Stimulated activated CD4-positive, alpha-beta T cell treated with anti-CD3 and anti-CD28 coated beads, Interleukin-12 subunit alpha, Interleukin-12 subunit beta, amount 100 ng/mL, for 24 hours (primary cell): ENCODE measurements at places on chromosomes 16 and 17.

DNA sequence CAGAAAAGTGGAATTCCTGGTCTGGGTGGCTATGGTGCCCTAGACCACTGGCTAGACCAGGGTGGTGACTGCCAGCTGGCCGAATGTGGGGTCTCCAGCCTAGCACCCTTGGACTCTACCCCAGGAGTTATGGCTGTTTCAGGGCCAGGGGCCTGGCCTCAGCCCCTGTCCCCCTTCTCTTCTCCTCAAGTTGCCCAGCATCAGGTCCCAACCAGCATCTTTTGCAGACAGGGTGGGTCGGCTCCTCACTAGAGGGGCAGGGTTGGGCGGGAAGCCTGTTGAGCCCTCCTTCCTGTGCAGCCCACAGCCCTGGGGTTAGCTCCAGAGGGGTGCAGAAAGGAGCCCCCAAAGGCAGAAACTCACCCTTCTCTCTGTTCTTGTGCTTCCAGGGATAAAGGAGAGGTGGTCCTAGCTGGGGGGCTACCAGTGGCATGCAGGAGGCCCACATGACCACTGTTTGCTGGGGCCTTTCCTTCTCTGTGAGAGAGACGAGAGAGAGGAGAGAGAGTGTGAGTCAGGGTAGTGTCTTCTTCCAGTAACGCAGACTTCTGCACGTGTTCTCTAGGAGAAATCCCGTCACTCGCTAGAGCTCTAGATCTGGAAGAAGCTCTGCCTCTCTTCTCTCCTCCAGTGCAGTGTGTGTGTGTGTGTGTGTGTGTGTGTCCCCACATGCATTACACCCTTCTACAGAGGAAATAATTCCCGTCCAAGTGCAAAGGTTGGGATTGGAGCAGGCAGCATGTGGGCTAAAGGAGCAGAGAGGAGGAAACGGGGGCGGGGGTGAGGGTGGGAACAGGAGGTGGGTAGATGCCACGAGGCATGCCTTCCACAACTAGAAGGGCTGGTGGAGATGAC lies 209.4 kb downstream of the SEC14L1 start:
- no peak for DNase-seq

GRCh38 chr17:38967290-38967738 lies at the start of gene FBXO47:
TSS of gene FBXO47 (minus strand) at chr17:38967403. CDS start at chr17:38963025, 4,378 bp downstream.
- DNase-seq: peak; percentile 73

- DNase-seq: no peak
Observed at GRCh38 chr16:65120461-65120830, 1.4 kb downstream of the CDH11 start.

DNA sequence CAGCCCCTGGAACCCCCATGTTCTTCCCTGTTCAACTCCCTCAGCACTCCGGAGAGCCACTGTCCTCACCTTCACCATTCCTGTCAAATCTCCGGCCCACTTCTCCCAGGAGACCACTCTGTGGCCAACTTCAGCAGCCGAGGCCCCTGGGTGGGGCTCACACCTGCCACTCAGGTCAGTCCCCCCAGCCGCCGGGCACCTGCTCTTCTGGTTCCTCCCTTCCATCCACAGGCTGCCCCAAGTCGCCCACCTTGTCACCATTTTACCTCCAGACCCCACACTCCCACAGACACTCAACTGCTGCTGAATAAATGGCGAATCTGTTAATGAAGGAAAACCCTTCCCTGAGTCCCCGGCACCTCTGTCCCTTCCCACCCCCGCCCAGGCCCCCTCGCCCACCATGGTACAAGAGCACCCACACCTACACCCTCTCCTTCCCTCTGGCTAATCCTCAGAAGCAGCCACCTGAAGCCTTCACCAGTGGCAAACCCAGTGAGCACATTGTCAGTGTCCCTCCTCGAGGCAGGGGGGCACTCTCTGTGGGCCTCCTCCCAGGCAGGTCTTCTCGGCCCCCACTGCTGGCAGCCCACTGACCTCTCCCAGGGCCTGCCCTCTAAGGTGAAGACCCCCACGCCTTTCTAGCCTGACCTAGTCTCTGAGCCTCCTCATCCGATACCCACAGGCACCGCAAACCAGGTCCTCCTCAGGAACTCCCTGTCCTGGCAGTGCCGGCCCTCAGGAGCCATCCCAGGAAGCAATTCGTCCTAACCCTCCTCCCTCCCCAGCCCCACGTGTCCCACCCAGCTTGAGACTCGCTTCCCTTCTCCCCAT lies 8.2 kb downstream of the CANT1 start:
- no peak for DNase-seq

DNA sequence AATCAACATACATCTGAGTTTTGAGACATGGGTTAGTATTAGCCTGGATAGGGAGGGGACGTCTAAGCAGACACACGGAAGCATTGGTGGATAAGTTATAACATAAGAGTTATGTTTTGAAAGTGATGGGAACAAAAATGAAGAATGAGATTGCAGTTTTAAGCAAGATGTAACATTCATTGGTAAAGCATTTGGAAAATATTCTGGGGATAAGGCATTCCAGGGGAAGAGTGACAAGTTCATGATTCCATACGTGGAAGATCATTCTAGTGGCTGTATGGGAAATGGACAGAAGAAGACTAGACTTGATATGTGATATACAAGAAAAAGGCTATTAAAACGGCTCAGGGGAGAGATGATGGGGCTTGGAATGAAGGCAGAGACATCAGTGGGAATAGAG lies 632.9 kb downstream of the CDH8 start:
- DNase-seq: no peak

DNA sequence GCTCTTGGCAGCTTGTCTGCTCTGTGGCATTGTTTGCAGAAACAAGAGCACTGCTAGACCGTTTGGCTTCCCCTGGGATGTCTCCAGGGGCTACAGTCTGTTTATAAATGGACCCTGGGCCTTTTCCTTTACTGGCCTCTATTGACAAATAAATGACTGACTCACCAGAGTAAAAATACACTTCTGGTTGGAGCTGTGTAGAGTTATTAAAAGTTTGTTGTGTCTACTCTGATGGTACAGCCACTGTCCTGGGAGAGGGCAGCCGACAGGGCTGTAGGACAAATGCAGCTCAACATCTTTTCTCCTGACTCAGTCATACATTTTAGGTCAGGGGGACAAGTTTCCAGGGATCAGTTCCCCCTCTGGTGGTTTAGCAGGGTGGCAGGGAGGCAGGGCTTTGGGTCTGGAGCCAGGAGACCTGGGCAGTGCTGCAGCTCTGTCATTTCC lies 30.0 kb downstream of the FOXL1 start:
- DNase-seq: no peak

DNA sequence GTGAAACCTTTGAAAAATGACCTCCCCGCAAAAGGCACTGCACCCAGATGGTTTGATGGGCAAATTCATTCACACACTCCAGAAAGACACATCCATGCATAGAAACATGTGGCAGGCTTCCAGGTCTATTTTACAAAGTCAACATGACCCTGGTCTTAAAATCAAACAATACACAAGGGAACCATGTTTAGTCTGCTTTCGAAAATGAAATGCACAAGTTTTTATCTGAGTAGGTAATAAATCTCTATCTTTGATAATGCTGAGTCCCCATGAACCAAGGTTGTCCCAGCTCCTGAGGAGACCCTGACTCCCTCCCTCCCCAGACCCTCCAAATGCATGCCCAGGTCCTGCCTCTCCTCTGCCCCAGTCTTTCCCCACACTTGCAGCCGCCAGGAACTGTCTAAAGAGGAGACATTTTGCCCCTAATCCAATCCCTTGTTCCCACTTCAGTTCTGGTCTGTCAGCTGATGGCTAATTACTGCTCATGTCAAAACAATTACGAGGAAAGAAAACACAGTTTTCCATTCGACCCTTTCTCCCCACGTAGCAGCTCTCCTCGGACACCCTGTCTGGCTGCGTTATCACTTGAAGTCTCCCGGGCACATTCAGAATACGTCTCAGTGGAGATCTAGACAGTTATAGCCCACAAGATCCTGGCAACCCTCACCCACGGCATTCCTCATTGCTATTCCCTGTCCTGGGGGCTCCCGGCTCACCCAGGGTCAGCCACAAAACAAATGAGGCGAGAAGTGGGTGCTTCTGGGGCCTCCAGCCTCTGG lies 68.8 kb upstream of the RCVRN start:
- DNase-seq: no peak

GRCh38 chr17:49498029-49498615 lies 3.0 kb downstream of the NGFR start:
- DNase-seq: no peak

DNA sequence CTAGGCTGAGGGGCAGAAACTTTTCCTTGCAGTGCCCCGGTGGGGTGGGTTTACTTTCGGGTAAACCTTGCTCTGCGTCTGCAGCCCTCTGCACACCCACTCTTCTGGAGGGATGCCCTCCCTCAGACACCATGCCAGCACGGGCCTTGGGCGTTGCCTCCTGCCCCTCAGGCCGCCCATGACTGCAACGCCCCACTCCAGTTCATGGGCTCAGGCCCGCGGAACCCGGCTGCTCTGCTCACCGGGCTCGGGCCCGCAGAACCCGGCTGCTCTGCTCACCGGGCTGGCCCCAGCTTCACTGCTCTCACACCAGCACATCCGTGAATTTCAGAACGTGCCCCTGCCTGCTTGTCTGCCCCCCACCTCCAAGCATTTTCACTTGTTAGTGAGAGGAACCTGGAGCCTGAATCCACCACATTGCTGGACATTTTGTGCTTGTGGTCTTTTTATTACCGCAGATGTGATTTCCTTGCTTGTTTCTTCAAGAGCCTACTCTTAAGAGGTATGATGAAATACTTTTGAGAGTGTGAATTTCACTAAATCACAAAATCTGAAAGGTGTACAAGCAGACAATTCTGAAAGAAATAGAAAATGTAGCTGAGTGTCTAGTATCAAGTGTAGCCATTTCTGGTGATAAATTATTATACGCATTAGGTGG lies 130.9 kb downstream of the RPTOR start:
- DNase-seq: no peak

DNA sequence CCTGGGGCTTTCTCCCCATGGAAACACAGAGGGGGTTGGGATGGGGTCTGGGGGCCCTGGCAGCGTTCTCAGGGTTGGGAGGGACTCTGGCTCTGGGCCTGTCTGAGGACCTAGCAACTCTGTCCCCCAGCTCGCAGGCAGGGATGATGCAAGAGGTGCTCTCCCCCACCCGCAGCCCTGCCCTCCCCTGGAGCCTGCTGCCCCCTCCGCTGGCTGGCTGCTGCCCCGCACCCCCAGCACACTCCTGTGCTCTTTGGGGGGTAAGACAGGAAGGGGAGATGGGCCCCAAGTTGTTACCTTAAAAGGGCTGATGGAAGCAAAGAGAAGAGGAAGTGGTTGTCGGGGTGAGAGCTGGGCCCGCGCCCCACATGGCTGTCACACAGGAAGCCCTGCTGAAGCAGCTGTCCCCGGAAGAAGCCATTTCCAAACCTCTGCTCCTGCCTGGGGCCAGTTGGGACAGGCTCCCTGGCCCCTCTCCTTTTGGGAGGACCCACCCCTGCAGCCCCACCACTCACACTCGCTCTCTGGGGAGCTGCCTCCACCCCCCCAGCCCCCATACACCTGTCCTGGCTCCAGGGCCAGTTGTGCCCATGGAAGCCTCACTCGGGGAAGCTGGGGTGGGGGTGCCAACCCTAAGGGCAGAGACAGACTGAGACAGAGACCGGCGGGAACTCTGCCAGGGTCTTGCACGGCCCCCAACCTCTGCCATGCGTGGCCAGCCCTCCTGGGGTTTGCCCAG lies 2.5 kb downstream of the CORO1A start:
- peak; percentile 73 for DNase-seq
